ENCODE measurements at places on chromosomes 4 and X. TPM values are rescaled to one million over a fixed set of nuclear protein-coding genes. Genes with fewer than 3 reads are reported as not detected.

Gene CT83
- total RNA-seq: not detected

Gene SSX4B
- not detected for total RNA-seq

Gene HTR2C
- total RNA-seq: not detected

Gene TMEM31
- total RNA-seq: 0.41 TPM

Gene TMEM164
- 28.4 TPM for total RNA-seq

Gene GAGE12E
- total RNA-seq: not detected

Gene FGF16
- total RNA-seq: not detected

Gene XIAP
- 20.0 TPM for total RNA-seq

Gene ZFYVE28
- 10.8 TPM for total RNA-seq

Gene TEX13C
- total RNA-seq: not detected

- no peak for DNase-seq
These were observed 379.6 kb downstream of the ARHGAP24 start for GRCh38 chr4:85854546-85854945.

- no peak for DNase-seq
These were observed 32.9 kb upstream of the RAB40A start for GRCh38 chrX:103552236-103552635.

DNA sequence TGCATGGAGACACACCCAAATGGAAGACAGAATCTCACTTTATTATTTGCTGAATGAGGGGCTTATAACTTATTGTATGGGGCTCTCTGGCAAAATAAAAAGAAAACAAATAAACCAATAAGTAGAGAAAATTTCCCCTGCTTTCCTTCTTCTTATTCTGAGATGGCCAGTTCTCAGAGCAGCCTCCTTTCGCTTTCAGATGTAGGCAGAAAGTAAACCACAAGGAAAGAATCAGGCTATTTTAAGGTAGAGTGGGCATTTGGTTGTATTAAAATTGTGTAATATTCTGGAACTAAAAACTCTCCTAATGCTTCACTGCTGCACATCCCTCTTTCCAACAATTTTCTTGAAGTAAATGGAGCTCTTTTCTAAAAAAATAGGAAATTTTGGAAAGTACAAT lies 241.8 kb downstream of the GALNTL6 start:
- DNase-seq: no peak

GRCh38 chrX:3295731-3296130 lies 50.7 kb downstream of the MXRA5 start:
- DNase-seq: no peak

DNA sequence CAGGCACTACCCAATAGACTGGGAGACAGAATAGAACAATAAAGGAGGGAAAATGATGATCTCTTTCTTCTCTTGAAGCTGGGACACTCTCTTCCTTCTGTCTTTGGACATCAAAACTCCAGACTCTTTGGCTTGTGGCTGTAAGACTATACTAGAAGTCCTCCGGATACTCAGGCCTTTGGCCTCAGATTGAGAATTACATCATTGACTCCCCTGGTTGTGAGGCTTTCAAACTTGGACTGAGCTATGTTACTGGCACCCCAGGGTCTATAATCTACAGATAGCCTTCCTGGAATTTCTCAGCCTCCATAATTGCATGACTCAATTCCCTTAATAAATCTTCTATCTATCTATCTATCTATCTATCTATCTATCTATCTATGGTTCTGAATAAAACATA lies 294.2 kb upstream of the CT83 start:
- DNase-seq: no peak

DNA sequence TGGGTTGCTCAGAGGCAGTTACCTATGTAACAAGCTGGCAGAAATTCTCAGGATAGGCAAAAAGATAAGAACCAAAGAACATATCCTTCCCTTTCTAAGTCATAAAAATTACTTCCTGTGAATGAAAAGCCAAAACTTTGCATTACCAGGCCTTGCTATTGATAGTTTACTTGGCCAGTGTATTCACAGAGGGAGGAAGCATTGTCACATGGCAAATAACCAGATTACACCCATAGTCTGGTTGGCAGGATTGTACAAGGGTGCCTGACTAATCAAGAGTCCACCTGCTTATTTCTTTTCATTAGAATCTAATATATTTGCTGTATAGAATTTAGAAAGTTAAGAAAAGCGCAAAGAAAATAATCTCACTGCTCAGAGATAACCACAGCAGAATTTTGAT lies 14.1 kb downstream of the XIAP start:
- DNase-seq: no peak

DNA sequence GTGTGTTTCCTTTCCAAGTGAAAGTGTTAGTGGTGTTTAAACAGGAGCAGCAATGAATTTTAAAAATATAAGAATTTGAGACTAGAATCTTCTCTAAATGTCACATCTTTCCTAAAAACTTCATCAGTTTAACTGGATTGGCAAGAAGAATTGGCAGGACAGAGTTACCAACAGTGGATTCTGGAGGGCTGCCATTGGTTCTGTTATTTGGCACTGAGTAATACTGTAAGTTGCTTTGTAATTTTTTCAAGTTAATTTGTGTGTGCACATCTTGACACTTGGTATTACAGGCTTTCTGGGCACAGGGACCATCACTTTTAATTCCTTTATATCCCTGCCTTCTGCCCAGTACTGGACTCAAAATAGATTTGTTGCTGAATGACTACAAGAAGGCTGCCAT lies 4.5 kb upstream of the GPRIN3 start:
- DNase-seq: no peak

- no peak for DNase-seq
These were observed 6.2 kb downstream of the ARFIP1 start for GRCh38 chr4:152785639-152786615.

GRCh38 chr4:183256756-183257385 lies 63.2 kb downstream of the CLDN22 start:
- DNase-seq: peak; percentile 59

DNA sequence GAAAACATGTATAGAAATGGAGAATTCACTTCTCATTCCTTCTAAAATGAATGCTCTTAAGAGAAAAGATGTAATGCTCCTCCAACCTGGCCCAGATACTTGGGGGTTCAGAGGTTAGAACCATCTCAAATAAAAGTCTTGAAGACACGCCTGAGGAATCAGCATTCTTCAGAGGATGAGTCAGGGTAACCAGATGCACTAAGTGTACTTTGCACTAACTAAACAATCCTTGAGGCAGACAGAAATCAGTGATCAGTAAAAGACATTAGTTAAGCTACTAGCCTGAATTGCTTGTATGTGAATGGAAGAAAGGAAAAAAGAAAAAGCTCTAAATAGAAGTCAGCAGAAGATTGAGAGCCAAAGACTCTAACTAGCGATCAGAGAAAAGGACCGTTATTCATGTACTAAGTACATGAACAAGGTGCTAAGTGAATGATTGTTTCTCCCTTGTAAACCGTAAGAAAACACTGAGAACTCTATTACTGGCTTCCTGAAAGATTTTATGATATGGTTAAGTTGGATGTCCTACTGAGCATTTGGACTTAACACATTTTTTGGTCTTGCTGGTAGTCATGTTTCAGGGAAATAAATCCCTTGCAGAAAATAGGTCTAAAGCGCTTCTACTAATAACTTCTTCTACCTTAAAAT lies 738.3 kb downstream of the STPG2 start:
- DNase-seq: no peak

DNA sequence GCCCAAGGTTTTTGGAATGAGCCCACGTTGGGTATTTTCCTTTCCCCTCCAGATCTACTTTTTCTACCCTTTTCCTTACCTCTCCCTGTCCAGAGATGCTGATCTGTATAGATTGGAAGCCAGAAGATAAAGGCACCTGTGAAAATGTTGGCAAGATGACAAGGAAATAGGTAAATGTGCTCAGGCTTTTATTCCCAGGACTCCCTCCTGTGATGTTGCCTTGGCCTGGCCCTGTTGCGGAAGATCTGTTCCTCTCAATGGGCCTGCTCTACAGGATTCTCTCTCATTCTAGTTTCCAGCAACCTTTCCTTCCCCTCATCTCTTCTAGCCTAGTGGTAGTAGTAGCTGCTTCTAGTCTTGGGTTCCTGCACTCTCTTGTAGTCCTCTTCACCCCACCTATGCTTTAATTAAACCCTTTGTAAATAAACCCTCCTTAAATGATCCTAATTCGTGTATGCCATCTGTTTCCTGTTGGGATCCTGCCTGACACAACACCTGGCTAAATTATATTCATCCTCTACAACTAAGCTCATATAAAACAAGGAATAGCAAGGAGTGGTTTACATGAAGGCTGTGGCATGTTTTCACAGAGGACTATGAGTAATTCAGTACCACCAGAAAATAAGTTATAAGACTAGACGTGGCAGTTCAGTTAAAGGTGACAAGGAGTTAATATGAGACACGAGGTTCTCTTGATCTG lies 95.7 kb upstream of the MAOA start:
- no peak for DNase-seq

GRCh38 chrX:46642145-46642544 lies 68.6 kb downstream of the CHST7 start:
- no peak for DNase-seq

- DNase-seq: no peak
These were observed 6.0 kb upstream of the ANXA3 start for GRCh38 chr4:78545275-78546246.

- no peak for DNase-seq
These were observed 76.7 kb downstream of the WWC2 start for GRCh38 chr4:183175631-183176232.

DNA sequence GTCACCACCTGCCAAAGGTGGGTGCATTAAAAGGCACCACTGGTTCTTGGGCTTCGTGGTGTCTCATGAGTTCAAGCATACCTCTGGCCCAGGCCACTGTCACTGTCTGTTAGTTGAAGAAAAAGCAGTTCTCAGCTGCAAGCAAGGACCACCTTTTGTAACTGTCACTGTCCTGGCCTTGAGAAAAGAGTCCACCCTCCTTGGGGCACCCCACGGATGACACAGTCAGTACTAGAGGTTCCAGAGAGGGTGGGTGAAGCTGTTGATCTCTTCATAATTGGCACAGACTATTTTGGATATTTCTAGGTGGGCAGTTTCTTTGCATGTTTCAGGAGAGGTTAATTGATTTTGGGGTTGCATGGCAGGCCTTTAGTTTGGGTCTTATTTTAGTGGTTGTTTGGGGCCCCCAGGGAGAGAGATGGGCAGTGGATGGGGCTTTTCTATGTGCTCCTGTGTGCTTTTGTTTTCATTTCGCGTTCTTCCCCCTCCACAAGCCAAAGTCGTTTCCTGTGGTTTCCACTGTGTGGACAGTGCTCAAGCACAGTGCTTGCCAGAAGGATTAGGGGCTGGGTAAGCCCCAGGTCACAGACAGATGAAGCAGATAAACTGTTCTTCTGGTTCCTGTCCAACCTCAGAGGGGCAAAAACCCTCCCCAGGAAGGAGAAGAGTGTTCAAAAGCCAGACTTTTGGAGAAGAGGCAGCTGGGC lies 156.2 kb upstream of the PPP1R2C start:
- no peak for DNase-seq

DNA sequence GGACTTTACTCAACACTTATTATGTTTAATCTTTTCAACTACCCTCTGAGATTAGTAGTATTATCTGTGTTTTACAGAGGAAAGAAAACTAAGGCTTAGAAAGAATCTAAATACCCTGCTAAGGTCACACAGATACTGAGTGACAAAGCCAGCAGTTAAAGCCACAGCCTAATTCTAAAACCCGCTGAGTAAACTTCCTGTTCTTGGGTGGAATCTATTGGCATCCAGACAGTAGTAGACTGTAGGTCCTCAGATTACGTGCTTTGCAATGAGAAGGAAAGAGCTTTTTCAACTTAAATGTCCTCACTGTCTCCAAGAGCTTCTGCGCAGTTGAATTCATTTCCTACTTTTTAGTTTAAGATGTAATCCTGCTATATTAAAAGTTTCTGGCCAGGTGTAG lies 126.0 kb downstream of the TENM3 start:
- no peak for DNase-seq

- no peak for DNase-seq
These were observed 38.8 kb upstream of the STIM2 start for GRCh38 chr4:26821677-26822503.

- DNase-seq: peak; percentile 75
These were observed 4.7 kb downstream of the RASGEF1B start for GRCh38 chr4:81466841-81467671.

DNA sequence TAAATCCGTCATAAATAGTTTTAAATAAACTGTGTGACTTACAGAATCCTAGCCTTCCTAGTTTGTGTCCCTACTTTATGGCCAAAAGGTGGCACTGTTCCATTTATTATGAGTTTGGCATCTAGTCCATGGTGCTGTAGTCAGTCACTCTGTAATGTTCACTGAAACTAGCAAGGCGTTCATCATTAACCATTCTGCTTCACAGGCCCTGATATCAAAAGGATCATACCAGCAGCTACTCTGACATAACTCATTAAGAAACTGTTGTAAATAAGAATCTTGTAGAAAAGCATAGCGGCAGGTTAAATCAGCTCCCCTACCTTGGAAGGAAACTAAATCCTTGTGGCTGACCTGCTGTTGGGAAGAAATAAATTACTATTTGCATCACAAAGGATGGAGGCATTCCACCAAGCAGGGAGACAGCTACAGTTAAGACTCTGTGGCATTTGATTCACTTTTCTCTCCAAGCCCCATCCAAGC lies 919.6 kb upstream of the DIAPH2 start:
- DNase-seq: no peak

GRCh38 chr4:106629268-106629625 lies 260.7 kb upstream of the GIMD1 start:
- DNase-seq: no peak

DNA sequence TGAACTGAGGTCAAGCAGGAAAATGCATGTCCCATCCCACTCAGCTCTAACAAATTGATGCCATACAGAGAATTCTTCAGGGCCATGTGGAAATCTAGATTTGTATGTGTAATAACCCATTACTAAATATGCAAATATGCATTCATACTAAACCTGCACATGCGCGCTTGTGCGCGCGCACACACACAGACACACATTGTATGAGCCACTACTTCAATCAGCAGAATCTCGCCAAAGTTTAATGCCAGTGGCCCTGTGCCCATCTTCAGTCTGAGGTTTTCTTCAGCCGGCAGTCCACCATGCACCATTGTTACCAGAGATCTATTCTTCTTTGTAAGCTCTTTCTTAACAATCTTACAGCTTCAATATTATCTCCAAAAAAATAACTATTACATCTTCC lies 276.4 kb downstream of the PDGFC start:
- DNase-seq: no peak

DNA sequence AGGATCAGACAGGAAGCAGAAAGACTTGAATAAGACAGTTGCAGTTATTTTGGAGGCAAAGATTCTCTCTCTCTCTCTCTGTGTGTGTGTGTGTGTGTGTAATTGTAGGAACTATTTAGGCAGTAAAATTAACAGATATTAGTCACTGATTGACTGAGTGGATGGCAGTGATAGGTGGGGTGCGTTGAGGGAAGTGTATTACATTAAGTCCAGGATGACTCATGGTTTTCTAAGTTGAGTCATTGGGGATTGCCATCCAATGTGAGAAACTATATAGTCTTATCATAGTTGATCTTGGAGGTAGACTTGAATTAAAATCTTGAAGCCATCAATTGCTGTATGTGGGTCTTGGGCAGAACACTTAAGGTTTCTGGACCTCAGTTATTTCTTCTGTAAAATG lies 75.4 kb downstream of the AR start:
- no peak for DNase-seq
